ENCODE measurements at places on chromosomes 5 and 9.

- no peak for DNase-seq
Observed at GRCh38 chr5:28957450-28957849, 1919.1 kb upstream of the CDH9 start.

- DNase-seq = no peak
Observed at GRCh38 chr5:181188700-181189362, 16.2 kb downstream of the TRIM7 start.

DNA sequence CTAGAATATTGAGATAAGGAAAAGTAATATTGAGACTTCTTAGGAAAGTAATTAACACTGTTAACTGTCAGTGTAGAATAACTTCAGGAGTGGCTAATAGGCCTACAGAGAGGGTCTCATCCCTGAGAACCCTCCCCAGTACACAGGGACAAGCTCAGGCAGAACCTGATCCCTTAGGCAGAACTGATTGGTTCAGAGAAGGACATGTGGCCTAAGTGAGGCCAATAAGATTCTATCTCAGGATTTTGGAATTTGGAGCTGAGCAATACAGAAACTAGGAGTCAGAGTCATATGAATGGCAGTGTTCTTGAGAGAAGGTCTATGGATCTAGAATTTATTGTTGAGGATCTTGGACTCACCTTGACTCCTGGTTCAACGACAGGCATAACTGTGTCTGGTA lies 10.9 kb upstream of the UBLCP1 start:
- no peak for DNase-seq

- no peak for DNase-seq
Observed at GRCh38 chr9:77725820-77726219, 77.7 kb upstream of the GNA14 start.

GRCh38 chr9:28688172-28688571 lies 1114.9 kb upstream of the C9orf72 start:
- no peak for DNase-seq

DNA sequence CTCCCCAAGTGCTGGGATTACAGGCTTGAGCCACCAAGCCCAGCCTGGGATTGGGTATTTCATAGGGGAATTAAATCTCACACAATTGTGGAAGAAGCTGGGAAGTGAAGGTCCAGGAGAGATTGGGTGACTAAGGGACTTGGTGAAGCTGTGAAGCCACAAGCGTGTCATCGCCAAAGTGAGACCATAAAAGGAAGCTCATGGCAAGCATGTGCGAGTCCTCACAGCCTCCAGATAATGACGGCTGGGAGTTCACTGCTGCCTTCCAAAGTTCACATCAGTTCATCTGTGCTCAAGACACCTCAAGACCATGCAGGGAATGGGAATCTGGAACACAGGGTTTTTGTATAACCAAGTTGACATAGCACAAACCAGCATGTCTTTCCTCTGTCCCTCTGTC lies 210.6 kb downstream of the MARCHF11 start:
- no peak for DNase-seq

DNA sequence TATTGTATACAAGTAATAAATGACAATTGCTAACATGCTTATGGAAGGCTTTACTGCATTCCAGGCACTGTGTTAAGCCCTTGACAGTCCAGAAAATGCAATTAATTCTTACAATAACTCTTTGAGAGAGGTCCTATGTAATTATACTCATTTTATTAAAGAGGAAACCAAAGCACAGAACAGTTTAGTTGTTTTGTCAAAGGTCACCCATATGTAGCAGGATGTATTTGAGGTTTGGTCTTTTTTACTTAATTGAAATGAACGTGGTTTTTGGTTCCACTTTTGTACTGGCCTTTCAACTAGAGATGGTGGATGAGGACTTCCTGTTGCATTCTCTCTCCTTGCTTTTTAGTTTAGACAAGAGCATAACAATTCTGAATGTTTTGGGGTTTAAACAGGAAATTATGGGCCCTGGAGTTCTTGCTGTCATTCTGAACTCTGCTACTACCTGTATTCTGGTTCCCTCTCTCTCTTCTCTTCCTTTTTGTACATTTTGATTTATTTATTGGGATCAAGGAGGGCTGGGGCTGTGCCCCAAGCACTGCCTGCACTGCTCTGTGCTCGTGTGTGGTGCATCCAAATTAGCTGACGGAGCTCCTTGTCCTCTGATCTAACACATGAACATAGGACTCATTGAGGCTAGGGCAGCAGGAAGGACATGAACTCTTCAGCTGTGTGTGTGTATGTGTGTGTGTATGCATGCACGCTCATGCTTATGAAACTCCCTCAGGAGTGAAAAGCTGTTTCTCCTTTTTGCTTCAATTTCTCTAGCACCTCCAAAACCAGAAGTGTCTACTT lies 47.4 kb downstream of the SLC28A3 start:
- no peak for DNase-seq

- peak; percentile 56 for DNase-seq
Observed at GRCh38 chr9:112341730-112342129, 8.3 kb upstream of the PTBP3 start.

GRCh38 chr5:59782856-59783255 lies 110.7 kb downstream of the PDE4D start:
- DNase-seq = no peak

DNA sequence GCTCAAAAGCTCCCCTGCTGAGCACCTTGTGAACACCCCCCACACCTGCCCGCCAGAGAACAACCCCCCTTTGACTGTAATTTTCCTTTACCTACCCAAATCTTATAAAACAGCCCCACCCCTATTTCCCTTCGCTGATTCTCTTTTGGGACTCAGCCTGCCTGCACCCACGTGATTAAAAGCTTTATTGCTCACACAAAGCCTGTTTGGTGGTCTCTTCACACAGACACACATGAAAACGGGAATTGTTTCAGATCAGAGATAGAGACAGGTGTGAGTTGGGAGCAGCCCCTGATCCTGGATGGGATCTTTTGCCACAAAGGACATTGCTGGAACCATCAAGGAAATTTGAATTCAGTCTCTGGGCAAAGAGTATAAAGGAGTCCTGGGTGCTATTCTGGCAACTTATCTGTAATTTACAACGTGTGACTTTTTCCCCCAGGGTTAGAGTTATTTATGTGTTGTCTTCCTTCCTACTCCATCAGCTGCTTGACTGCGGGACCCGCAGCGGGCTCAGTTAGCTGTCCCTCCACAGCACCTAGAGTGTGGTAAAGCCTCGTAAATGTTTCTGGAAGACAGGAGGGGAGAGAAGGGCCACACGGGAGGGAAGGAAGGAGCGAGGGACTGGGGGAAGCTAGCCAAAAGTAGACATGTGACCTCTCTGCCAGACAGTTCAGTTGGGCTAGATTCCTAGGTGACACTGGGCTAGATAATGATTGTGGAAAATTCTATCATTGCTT lies 437.0 kb downstream of the ZNF608 start:
- no peak for DNase-seq

DNA sequence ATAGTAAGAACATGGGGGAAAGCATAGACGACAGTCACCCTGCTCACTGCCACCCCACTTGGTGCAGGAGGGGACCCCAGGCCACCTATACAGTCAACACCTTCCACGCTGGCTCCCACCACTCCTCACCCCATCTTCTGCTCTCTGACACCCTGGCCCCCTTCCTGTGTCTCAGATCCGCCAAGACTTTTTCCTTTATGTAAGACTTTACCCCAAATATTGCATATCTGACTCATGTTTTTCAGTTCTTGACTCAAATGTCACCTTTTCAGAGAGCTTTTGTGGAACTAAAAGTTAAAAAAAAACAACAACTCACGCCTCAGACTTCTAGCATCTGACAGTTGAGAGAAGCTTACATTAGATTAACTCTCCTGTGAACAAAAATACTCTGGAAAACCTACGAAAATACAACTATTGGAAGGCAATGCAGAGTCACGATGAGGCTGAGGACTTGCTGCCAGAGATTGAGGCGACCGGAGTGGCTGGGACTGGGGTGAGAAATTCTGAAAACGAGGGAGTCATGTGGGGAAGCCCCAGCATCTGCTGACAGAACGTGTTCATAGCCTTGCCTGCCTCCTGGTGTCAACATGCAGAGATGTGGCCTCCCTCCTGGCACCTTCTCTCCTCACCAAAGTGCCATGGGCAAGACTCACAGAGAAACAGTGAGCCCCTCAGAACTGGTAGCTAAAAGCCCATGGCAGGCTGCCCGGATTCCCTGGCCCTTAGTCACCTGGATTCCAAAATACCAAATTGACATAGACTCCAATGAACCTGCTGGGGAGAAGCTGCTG lies 22.4 kb upstream of the FCN2 start:
- peak; percentile 13 for DNase-seq

GRCh38 chr5:121152411-121152810 lies 688.3 kb downstream of the PRR16 start:
- DNase-seq = no peak
